ENCODE measurements at places on chromosomes 4 and X. TPM values are rescaled to one million over a fixed set of nuclear protein-coding genes. Genes with fewer than 3 reads are reported as not detected.

GRCh38 chr4:152691761-152692160 lies 12.0 kb upstream of the TMEM154 start:
- no peak for DNase-seq

- DNase-seq, result no peak
Measured at GRCh38 chr4:77731656-77732055, 87.5 kb downstream of the CNOT6L start.

- DNase-seq, result no peak
Measured at GRCh38 chr4:120207021-120207420, 140.4 kb upstream of the MAD2L1 start.

- no peak for DNase-seq
Measured at GRCh38 chr4:140400111-140400510, 26.7 kb downstream of the SCOC start.

DNA sequence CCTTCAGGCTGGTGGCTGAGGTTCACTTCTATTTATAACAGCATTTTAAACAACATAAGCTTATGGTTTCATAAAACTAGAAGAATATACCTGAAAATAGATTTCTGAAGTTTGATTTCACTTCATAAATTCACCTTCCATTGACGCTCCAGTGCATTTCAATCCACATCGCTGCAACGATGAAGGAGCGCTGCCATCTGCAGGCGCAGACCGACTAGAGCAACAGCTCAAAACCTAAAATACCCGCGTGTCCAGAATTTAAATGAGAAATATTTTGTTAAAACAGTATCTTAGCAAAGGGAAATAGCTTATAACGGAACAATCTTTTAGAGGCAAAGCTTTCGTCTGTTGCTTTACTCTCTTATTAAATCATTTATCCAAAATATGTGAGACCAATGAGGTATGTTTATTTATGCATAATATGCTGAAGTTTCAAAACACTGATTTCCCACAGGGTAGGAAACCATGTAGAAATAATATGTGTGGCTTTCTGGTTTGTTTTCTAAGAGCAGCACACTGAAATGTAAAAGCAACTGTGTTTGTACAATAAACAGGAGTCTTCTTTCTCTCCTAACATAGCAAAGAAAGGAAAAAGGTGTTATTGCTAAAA lies 816.4 kb upstream of the FRG1 start:
- DNase-seq, result peak; percentile 15

DNA sequence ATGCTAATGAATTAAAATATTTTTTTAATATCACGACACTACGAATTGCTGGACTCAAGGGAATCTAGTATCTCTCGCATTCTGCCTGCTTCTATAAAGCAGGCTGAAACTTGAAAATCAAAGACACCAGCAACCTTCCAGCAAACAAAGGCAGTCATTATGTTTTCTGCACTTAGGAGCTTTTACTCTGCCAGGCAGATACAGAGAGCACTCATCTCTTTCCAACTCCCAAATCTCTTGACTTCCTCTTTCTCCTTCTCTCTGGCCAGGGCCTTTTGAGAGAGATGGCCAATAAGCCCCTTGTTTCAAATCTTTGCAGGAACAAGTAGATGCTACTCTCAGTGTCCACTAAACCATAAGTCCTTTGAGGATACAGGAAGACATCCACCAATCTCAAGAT lies 95.2 kb upstream of the KLF3 start:
- DNase-seq, result no peak

DNA sequence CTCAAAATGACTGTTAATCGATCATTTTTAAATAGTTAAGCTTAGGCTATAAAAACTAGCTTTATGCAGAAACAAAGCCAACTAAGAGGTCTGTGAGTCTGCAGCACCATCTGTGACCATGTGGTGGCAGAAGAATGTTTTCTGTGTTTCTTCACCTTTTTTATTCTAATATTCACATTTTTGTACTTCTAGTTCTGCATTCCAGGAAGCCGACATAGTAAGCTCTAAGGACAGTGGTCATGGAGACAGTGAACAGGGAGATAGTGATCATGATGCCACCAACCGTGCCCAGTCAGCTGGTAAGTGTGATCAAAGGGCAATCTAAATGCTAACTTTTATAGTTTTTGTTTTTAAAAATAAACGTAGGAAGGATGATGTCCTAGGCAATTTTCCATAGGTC lies 5.6 kb downstream of the PCDH10 start:
- no peak for DNase-seq

GRCh38 chr4:125316791-125317524 lies 2.2 kb downstream of the FAT4 start:
- DNase-seq, result peak; percentile 20

GRCh38 chr4:1203026-1203616 lies 30.7 kb upstream of the SPON2 start:
- DNase-seq, result peak; percentile 1

DNA sequence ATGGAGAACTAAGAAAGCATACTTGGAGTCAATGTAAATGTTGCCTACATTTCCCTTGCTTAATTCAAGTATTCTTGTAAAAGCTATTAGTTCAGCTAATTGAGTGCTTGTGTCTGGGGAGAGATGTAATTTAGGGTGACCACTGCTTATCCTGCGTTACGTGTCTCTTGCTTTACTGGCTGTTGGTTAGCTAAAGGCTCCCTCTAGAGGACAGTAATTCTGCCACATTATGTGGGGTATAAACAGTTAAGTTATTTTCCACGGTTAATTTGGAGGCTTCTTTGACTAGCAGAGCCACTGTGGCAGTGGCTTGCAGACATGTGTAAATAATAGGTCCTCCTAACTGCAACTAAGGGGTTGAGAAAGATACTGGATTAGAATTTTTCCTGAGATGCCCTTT lies 25.3 kb upstream of the NAF1 start:
- no peak for DNase-seq

DNA sequence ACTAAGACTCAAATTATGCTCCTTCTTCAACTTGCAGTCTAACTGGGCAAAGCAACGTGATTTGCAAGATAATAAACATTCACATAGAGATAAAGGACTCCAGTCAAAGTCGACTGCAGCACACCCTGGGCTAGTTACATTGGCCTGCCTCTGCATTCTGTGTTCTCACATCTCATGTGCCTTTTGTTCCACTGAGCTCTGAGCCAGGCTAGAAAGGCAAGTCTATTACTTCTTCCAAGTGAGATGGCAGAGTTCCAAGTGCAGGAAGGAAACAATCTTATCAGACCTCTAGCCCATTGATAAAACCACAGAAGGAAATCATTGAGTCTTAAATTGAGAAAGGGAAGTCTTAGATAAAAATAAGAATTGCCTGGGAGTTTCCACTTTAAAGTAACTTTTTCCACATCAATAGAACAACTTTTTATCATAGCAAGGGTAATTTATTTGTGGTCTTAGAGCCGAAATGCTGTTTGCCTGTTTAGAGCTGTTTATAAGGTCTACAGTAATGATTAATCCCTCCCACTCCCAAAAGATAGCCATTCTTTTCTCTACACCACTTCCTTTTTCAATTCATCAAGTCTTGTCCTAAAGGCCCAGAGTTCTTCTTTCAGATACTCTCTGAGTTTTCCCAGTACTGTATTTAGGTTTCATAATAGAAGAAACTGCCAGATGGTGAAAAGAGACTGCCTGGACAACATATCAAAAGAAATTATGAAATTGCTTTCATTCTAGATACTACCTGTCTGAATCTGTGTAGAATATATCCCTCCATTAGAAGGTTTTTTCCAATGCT lies 200.2 kb downstream of the GUCY2F start:
- peak; percentile 20 for DNase-seq

- no peak for DNase-seq
Measured at GRCh38 chr4:97185233-97185632, 958.0 kb downstream of the STPG2 start.

GRCh38 chr4:127623797-127624083 lies 9.0 kb upstream of the INTU start:
- DNase-seq, result no peak

GRCh38 chrX:13511944-13512330 lies 57.5 kb upstream of the EGFL6 start:
- no peak for DNase-seq

DNA sequence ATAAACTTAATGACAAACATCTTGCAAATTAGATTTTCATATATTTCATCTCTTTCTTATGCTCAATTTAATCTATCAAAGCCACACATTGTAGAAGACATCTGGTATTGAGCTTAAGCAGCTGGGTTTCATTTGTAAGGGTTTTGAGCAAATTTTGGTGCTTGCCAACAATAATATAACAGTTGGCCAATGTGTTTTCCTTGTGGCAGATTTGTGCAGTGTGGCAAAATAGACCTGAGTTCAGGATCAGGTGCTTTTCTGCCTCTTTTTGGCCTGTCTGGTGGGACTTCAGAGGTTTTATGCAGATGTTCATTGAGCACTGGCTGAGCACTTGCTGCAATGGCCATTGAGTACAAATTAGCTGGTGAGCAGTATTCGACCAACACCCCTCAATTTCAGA lies 301.9 kb downstream of the BMPR1B start:
- no peak for DNase-seq

- no peak for DNase-seq
Measured at GRCh38 chr4:74504212-74504611, 59.3 kb downstream of the AREG start.

DNA sequence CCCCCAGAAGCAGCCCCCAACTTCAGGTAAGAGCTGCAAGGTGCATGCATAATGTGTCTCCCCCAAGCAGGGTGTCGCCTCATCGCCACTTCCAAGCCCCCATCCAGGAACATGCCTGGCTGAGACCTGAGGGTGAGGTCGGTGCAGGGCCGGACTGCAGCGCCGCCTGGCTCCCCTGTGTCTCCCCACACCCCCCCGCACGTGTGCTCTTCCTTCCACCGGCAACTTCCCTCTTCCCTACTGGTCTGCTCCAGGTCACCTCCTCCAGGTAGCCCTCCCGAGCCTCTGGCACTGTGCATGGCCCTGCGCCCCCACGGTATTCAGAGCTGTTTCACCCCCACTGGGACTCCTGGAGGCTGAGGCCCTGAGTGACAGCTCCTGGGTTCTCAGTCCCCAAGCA lies 2.2 kb upstream of the BGN start:
- no peak for DNase-seq

- no peak for DNase-seq
Measured at GRCh38 chrX:111319451-111319850, 49.2 kb upstream of the CAPN6 start.

GRCh38 chr4:104743215-104743653 lies 248.5 kb upstream of the CXXC4 start:
- no peak for DNase-seq

DNA sequence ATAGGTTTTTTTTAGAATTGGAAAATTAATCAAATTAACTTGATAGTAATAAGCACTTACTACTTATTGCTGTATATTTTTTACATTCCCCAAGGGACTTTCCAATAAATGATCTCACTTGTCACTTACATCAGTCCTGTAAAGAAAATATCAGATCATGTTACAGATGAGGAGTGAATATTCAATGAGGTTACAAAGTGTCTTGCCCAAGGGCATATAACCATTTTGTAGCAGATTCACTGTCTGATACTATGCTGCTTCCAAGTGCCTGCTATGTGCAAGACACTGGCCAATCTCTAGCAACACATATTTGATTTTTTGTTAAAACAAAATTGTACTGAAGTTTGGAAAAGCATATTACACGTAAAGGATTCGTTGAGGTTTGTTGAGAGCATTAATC lies 1287.7 kb downstream of the FAM133A start:
- no peak for DNase-seq

DNA sequence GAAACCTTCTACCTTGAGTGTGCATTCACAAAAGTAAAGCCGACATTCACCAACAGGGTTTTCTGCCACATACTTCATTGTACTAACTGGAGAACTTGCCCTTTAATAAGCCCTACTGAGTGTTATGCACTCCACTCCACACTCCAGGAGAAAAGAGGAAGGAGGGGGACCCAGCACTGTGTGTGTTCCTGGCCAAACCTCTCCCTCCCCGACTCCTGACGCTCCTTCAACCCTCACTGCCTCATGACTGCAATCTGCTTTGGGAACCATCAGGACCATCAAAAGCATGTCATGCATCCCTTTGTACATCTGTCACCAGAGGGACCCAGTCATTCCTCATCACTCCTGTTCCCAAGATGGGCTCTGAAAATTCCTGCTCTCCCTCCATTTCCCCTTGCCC lies 143.7 kb downstream of the RASL11B start:
- no peak for DNase-seq

DNA sequence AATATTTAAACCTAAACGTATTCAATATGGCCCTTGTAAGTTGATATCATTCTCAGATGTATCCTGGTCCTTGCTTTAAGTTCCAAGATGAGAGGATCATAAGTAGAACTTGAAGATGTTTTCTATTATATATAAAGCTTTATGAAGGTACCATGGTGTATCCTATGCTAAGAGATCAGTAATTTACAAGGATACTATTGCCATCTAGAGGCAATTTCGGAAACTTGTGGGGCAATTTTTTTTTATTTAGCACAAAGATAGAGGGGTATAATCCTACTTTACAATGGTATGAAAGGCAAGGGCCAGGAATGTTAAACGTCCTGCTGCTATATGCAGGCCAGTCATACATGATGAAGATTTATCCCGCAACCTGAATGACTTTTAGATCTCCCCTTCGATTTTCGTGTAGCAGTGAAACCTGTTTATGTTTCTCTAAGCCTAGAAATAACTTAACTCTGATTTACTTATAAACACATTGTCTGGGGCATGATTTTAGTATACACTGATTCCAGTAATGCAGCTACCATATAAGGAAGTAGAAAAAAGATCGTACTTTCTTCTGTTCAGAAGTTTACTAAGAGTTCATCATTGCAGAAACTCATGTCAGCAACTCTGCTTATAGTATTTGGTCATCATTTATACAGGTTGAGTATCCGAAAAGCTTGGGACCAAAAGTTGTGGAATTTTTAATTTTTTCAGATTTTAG lies 2.6 kb downstream of the SLC25A31 start:
- no peak for DNase-seq

DNA sequence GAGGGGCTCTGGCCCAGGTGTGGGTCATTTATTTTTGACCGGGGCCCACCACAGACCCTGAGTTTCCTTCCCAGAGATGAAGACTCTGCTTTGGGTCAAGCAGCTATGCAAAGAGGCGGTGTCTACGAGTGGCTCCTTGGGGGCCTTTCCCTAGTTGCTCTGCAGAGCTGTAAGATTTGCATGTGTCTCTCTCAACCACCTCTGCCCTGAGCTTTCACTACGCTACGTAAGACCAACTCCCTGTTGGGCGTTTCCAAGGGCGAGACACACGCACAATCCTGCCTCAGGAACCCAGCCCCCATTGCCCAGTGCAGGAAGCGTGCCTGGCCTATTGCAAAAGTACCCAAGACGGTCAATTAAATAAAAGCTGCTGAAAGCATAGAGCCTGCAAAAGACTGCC lies 10.0 kb upstream of the ANOS1 start:
- DNase-seq, result no peak

DNA sequence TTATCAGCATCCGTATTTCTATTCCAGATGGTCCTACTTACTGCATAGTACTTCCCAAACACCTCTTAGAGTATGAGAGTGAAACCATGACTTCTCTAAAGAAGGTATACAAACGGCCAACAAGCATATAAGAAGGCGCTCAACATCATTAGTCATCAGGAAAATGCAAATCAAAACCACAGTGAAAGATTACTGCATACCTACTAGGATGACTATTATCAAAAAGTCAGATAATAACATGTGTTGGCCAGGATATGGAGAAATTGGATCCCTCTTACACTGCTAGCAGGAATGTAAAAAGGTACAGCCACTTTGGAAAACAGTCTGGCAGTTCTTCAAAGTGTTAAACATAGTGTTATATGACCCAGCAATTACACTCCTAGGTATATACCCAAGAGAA lies 215.3 kb upstream of the CXorf66 start:
- DNase-seq, result no peak

MGARP gene
- total RNA-seq, result 0.78 TPM

LRRC66 gene
- total RNA-seq, result 0.33 TPM

SMIM14 gene
- total RNA-seq, result 24.4 TPM

GRIA2 gene
- 1.0 TPM for total RNA-seq

CYSLTR1 gene
- total RNA-seq, result 4.9 TPM

PNMA3 gene
- total RNA-seq, result 0.26 TPM

ARHGAP6 gene
- 10.9 TPM for total RNA-seq
